ENCODE measurements at places on chromosomes 1 and 21. TPM values are rescaled to one million over a fixed set of nuclear protein-coding genes. Genes with fewer than 3 reads are reported as not detected.

- peak; percentile 44 for DNase-seq
These were observed 12.8 kb upstream of the IFI44L start for GRCh38 chr1:78607334-78607927.

DNA sequence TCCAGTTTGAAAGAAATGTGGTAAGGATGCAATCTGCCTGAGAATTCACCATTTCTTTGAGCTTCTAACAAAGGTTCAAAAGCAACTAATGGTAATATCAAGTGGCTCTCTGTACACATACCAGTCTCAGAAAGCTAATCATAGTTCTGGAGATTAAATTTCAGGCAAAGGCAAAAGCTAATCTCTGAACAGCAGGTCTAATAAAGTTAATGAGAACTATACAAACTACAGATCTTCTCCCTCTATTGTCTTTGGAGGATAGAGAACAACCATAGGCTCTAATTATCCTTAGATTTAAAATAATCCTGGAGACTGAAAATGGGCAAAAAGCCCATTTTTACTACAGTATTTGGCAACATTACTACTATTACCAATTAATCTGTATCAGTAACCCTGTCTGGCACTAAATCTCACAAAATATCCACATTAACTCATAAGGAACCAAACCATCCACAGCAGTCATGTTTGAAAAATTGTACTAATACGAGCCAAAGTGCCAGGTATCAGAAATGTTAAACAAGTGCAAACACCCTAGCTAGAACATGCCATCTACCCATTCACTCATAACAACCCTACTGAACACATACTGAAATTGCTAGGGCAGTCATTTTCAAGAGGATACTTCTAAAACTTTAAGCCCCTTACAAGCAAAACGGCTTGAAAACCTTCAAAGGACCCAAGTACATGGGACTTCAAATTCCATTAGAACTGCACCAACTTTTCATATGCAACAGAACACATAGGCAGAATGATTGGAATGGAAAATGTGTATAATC, 4.8 kb downstream of the DIPK1A start:
- no peak for DNase-seq

DNA sequence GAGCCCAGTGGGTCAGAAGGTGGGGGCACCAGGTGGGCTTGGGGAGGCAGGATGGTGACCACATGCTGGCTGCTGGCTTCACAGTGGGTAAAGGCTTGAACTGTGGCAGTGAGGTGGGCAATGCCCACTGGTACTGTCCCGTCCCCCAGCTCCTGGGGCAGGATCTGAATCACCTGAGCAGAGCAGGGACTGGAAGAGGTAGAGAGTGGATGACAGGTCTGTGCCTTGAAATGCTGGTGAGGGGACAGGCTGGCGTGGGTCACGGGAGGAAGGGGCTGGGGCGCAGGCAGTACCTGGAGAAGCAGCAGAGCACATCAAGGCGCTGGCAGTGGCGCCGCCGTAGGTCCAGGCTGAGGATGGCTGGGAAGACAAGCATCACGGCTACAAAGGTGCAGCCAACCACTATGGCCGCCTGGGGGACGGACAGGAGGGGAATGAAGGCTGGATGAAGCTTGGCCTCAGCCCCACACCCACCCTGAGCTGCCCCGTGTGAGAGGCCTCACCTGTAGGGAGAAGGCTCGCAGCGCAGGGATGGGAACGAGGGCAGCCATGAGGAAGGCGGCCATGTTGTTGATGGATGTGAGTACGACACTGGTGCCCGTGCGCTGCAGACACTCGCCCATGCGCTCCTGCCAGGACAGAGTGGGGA, 14.9 kb downstream of the PTCH2 start:
- DNase-seq = no peak

DNA sequence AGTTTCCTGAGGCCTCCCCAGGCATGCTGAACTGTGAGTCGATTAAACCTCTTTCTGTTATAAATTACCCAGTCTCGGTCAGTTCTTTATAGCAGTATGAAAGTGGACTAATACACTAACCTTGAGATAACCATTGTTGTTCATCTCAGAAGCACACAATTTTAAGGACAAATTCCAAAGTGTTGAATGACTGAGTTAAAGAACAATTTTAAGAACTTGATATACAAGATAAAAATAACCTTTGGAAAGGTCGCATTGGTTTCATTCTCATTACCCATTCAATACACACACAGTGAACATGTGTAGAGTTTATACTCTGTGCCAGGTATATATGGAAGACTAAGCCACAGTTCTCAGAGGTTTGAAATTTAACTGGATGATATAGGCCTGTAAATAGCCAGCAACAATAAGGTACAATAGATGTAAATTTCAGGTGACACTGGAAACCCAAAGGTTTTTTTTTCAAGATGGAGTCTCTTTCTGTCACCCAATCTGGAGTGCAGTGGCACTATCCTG, 19.1 kb upstream of the SRSF10 start:
- no peak for DNase-seq

DNA sequence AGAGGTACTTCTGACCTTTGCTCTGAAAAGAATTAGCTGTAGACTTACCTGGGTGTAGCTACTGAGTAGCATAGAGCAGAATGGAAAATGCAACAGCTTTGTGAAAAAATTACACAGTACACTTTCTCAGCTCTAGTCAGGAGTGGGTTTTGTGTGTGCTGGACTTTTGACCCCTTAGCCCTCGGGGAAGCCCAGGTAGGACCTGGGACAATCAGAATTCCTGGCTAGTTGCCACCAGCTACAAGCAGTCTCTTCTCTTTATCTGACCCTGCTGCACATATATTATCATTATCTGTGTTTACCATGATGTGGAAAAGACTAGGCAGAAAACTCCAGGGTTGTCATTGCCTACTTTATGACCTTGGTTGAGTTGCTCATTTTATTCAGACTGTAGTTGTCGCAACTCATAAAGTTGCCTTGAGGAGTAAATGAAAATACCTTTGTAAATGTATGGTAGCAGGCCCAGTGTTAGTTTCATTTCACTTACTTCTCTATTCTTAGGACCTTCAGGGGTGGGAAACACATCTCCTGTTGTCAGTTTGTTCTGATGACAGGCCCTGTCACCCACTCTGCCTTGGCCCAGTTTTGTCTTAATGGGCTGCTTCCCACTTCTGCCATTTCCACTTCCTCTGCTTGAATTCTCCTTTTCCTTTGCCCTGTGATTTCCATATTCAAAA, 5.4 kb downstream of the NEK7 start:
- DNase-seq = no peak

DNA sequence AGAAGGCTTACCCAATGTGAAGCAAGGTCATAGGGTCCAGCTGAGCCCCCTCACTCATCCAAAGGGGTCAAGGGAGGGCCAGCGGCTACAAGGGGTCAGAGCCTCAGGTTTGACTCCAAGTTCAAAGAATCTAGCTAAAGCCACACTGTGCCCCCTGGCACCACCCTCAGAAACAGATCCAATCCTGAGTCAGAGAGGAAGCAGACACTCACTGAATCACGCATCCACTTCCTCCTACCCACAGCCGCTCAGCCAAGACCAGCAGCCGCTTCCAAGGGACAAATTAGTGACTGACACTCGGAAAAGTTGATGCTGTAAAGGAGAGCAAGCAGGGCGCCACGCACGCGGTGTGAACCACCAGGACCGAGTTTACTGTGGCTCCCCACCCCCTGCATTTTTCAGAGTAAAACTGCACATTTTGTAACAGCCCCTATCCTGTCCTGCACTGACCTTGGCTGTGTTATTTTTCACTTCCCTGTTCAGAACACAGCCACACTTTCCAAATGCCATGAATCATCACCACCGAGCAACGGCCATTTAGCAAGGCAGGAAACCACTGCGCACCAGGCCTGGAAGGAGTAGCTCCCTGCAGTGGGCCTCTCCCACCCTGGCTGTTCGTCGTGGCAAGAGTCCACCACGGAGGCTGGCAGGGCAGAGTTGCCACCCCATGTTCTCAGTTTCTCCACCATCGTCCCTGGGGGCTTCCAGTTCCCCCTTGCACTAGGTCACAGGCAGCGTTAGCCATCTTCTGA, 147.8 kb downstream of the TOMM20 start:
- peak; percentile 100 for DNase-seq

OR2T29 gene
- not detected for total RNA-seq
